ENCODE measurements at places on chromosomes 12 and 14. TPM values are rescaled to one million over a fixed set of nuclear protein-coding genes. Genes with fewer than 3 reads are reported as not detected.

DNA sequence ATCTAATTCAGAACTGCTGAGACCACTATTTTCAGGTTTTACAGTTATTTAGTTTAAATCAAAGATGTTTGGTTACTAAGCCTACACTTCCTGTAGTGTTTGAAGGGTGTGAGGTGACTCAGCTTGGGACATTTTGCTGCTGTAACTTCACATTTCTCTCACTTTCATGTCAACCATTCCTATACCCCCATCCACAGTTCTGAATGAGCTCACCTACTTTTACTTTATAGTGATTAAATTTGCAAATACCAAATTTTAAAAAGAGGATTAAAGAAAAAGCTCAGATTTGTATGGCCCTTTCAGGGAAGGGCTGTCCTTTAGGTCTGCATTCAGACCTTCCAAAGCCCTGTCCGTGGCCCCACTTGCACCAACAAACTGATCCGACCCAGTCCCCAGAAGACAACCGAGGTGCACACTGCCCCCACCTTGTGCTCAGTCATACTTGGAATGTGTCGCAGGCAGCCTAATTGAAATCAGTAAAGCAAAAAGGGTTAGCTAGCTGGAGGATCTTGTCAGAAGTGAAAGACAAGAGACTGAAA is 174.4 kb downstream of the MON2 start:
- peak overlapping the region; percentile 74 for H3K27ac ChIP-seq
- peaks cover 8% of the 10 kb centered on the region for H3K27me3 ChIP-seq
- H3K4me1 ChIP-seq, result peaks cover 10% of the 10 kb centered on the region
- H3K4me3 ChIP-seq, result peak overlapping the region; percentile 68
- ATAC-seq, result peak; percentile 98

GRCh38 chr14:70773182-70773862 is 36.0 kb downstream of the MAP3K9 start:
- H3K4me3 ChIP-seq, result no peak overlapping the region
- H3K27me3 ChIP-seq, result no peaks in the 10 kb centered on the region
- no peaks in the 10 kb centered on the region for H3K36me3 ChIP-seq
- H3K27ac ChIP-seq, result no peak overlapping the region
- H3K4me1 ChIP-seq, result peaks cover 5% of the 10 kb centered on the region
- no peak for ATAC-seq

- H3K4me3 ChIP-seq, result peak overlapping the region; percentile 85
- ATAC-seq, result peak; percentile 87
- H3K4me1 ChIP-seq, result peaks cover 14% of the 10 kb centered on the region
- H3K36me3 ChIP-seq, result no peaks in the 10 kb centered on the region
- no peaks in the 10 kb centered on the region for H3K27me3 ChIP-seq
Measured at GRCh38 chr12:109888179-109889020, 8.1 kb upstream of the GLTP start.

GRCh38 chr14:23286902-23287479 is 1.1 kb upstream of the HOMEZ start:
- peak overlapping the region; percentile 85 for H3K27ac ChIP-seq
- no peak for ATAC-seq
- no peaks in the 10 kb centered on the region for H3K4me1 ChIP-seq
- no peaks in the 10 kb centered on the region for H3K27me3 ChIP-seq
- peaks cover 4% of the 10 kb centered on the region for H3K36me3 ChIP-seq

DNA sequence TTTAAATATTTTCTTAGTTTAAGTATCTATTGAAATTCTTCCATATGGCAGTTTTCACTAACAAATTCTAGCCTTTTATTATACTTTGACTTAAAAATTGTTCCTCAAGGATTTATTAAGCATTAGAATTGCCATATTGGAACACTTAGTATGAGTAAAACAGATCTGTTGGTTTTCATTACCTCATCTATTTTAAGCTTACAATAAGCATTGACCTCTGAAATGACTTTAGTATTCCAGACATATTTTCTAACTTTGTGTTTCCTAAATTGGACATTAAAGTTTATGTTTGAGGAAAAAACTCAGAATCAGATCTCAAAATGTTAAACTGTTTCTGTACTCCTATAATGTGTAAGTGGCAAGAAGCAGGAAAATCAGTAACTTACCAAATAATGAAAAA is 48.4 kb downstream of the CSRP2 start:
- no peaks in the 10 kb centered on the region for H3K27me3 ChIP-seq
- H3K27ac ChIP-seq, result no peak overlapping the region
- no peak overlapping the region for H3K4me3 ChIP-seq
- H3K36me3 ChIP-seq, result peaks cover 56% of the 10 kb centered on the region

GRCh38 chr14:58780185-58780584 is 142.4 kb downstream of the DACT1 start:
- no peaks in the 10 kb centered on the region for H3K4me1 ChIP-seq
- H3K36me3 ChIP-seq, result no peaks in the 10 kb centered on the region

DNA sequence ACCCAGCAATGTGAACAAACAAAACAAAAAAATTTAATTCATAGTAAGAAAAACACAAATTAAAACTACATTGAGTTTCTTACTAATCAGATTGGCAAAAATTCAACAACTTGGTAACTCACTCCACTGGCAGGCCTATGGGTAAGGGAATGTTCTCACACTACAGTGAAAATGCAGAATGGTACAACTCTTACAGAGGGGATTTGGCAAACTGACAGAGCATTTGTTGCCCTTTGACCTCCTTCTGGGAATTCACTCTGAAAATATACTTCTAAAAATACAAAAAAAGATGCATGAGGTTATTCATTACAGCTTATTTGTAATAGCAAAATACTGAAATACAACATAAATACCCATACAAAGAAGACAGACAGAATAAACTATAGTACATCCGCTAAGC is 32.8 kb downstream of the ABCD2 start:
- ATAC-seq, result no peak
- no peak overlapping the region for H3K27ac ChIP-seq
- no peaks in the 10 kb centered on the region for H3K27me3 ChIP-seq
- H3K36me3 ChIP-seq, result peaks cover 33% of the 10 kb centered on the region
- H3K4me1 ChIP-seq, result no peaks in the 10 kb centered on the region

- ATAC-seq, result no peak
- H3K4me1 ChIP-seq, result no peaks in the 10 kb centered on the region
- peaks cover 3% of the 10 kb centered on the region for H3K27me3 ChIP-seq
- no peaks in the 10 kb centered on the region for H3K36me3 ChIP-seq
- H3K4me3 ChIP-seq, result no peak overlapping the region
Measured at GRCh38 chr14:30518867-30519560, 39.9 kb upstream of the G2E3 start.

DNA sequence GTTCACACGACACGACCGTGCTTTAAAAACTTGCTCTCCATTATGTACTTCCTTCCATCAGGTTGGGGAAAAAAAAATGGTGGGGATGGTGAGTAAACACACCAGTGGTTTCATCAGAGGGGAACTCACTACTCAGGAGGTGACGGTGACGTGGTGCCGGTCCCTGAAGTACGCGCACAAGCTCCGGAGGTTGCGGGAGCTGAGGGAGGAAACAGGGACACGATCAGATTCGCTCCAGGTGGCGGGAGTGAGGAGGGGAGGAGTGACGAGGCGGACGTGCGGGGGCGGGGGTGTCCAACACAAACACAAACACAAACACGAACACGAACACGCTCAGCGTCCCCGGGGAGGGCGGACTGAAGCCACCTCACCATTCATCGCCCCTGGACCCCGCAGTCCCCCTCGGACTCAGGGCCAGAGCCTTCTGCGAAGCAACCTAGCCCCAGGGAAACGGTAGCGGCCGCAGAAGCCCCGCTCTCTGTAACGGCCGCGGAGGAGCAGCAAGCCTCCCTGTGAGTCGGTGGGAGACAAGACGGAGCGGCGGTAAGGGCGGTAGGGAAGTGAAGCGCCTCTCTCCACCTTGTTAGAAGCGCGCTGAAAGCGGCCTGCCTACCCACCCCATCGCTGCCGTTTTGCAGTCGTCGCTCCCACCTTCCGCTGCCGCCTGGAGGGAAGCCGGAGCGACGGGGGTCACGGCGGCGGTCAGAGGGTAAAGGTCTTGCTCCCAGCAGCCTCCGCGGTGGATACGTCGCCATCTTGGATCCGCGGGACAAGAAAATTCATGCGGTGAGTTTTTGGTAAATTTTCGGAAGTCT is at the start of gene CNOT2:
CNOT2 (plus strand) TSS at position 739 of the 815 bp plus-strand sequence. CDS start 34,794 bp downstream, outside the sequence.
- ATAC-seq, result peak; percentile 87
- H3K27ac ChIP-seq, result peak within 1 kb of the TSS; percentile 95
- peak within 1 kb of the TSS; percentile 88 for H3K4me3 ChIP-seq
- no peaks in the 10 kb centered on the region for H3K27me3 ChIP-seq
- H3K36me3 ChIP-seq, result peaks cover 93% of the 10 kb centered on the region
- peaks cover 36% of the 10 kb centered on the region for H3K4me1 ChIP-seq

DNA sequence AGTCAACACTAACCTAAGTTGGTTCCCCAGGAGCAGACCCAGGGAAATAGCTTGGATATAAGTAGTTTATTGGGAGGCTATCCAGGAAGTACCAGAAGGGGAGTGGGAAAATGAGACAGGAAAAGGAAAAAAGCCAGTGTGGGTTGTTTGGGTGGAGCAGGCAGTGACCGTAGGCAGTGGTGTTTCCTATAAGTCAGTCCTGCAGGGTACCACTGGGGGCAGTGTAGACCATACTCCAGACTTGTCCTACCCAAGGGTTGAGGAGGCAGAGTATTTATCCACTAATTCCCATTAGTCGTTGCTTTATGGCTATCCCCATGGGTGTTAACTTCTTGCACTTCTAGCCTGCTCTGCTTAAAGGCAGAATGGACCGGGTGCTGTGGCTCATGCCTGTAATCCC is 6.4 kb upstream of the CCDC60 start:
- no peak overlapping the region for H3K27ac ChIP-seq
- ATAC-seq, result no peak
- H3K27me3 ChIP-seq, result peaks cover 5% of the 10 kb centered on the region

Gene TAS2R13
- 1.2 TPM for total RNA-seq

Gene SOX5
- 1.4 TPM for total RNA-seq

Data from activated T-helper 17 cell treated with anti-CD3 and anti-CD28 coated beads, Interleukin-2, amount 50 U/mL, for 72 hours (primary cell).